ENCODE measurements at places on chromosomes 7 and 10.
A peak's percentile ranks its signal among the peaks of the same experiment; 100 is the strongest.

DNA sequence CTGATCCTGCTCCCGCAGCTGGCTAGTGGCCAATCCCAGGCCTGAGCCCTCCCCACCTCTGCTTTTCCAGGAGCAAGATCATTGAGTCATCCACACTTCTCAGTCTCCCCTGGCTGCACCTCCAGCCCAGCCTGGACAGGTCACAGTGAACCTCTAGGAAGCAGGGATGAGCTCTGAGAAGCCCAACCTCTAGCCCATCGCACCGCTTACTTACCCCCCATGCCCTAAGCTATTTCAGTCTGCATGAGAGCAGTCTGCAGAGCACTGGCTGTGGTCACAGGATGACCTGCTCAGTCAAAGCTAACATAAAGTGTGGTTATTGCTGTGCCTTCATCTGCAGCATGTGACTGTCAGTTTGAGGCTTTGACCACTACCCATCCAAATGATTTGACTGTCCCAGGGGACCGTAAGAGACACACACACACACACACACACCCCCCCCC, 129.2 kb downstream of the SORBS1 start:
- DNase-seq = no peak

DNA sequence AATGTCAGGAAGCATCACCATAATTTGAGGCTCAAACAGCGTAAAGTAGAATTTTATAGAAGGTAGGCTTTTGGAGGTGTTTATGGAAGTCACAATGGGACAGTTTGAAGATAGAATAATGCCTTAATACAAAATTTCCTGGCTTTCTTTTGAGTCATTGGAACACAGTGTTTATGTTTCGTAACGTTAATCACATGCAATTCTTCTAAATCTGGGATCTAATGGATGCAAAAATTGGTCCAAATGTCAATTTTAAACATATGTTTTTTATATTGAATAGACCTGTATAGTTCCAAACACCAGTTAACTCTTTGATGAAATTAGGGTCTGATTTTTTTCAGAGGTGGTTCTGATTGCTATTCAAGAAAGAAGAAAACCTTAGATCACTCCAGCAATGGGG, 86.5 kb upstream of the HPS1 start:
- DNase-seq = no peak

GRCh38 chr10:44465401-44466115, 80.7 kb upstream of the CXCL12 start:
- DNase-seq = no peak

GRCh38 chr10:44706745-44707144, 204.4 kb upstream of the TMEM72 start:
- DNase-seq = peak; percentile 41

DNA sequence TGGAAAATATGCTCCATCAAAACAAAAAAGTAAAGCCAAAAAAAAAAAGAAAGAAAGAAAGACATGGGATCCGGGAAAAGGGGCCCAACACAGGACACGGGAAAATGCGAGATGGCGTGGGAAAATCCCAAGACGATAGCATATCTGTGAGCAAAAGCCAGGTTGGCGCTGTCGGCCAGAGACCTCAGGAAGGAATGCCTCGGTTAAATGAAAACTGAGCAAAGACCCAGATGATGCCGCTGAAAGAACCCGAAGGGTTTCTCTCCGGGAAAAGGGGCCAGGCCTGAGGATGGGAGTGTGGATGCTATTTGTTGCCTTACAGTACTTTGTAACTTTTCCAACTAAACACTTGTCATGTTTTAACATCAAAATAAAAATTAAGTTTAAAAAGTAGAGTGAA, 49.5 kb upstream of the PPP2R2D start:
- DNase-seq = no peak

Data from fibroblast of villous mesenchyme (primary cell).